ENCODE measurements at places on chromosomes 1 and 21.

GRCh38 chr1:12472798-12473551 lies 145.0 kb downstream of the DHRS3 start:
- no peak for DNase-seq

DNA sequence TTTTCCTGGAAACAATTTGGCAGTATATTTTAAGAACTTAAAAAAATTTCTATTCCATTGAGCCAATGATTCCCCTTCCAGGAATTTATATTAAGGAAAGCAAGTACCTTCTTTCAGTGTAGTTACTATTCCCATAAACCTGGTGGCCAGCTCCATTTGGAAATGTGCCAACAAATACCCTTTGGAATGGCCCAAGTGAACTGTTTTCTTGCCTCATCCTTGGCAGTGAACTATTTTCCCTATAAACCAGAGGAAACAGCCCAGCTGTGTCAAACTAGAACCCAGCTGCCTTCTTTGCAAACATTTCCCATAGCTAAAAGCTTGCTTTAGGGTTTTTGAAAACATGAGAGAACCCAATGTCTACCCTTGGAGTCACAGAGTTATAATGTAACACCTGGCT lies 496.9 kb downstream of the NEGR1 start:
- no peak for DNase-seq

DNA sequence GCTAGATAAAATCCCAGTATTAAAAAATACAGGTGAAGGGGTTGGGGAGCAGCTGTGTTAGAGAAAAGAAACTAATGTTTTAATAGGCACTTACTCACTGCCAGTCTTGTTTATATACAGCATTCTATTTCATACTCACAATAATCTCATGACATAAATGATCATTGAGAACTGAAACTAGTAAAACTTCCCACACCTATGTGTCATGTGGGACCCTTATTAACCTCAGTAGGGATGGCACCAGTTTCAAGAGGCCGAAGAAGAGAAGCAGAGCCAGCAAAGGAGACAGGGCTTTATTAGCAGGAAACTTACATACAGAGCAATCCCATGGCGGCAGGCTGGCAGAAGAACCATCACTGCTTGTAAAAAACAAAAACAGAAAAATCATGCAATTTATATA lies 48.8 kb upstream of the KCNH1 start:
- no peak for DNase-seq

DNA sequence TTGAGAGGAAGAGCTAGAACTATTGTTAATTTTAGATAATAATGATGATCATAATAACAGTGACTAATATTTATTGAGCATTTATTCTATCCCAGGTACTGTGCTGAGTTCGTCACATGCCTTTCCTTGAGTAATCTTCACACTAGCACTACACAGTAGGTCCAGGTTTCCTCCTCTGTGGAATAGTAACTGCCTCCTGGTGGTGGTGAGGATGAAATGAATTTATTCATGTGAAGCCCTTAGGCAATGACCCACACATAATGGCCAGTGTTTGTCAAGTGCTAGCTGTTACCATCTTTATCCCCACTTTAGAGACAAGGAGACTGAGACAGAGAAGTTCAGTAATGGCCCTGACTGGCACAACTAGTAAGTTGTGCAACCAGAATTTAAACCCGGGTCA lies 5.9 kb downstream of the NIPAL3 start:
- no peak for DNase-seq

GRCh38 chr1:51648180-51649109 lies 31.6 kb downstream of the OSBPL9 start:
- no peak for DNase-seq

DNA sequence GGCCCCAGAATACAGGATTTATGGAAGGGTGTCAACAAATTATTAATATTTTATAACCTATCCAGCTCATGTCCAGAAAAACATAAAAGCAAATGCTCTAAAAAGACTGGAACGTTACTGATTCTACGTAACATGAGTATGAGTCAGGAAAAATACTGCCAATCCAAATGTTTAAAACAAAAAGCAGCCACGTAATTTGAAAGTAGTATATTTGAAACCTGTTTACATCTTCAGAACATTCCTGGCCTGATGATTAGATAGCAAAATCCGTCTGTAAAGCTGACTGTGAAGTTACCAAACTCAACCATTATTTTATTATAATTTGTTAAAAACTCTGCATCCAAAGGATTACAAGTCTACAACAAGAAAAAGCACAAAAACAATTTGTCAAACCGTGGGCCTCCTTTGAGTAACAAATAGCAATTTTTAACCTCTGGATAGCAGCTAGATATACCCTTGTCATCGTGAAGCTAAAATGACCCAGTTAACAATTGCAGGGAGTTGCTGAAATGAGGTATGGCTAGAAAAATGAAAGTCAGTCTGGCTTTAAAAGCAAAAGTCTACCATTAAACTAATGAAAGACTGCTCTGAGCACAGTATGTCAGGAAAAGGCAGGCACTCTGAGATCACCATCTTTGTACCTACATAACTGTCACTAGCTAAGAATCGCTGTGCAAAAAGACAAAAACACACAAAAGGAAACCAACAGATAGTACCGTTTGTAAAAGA lies 1.2 kb downstream of the UBR4 start:
- DNase-seq, result no peak

- no peak for DNase-seq
Measured at GRCh38 chr1:226993814-226994585, 53.9 kb downstream of the COQ8A start.

- no peak for DNase-seq
Measured at GRCh38 chr1:101025657-101026429, at the start of gene DPH5. Gene DPH5, minus strand, starts transcription at chr1:101025784. Its CDS starts 341 bp downstream, at chr1:101025443.

DNA sequence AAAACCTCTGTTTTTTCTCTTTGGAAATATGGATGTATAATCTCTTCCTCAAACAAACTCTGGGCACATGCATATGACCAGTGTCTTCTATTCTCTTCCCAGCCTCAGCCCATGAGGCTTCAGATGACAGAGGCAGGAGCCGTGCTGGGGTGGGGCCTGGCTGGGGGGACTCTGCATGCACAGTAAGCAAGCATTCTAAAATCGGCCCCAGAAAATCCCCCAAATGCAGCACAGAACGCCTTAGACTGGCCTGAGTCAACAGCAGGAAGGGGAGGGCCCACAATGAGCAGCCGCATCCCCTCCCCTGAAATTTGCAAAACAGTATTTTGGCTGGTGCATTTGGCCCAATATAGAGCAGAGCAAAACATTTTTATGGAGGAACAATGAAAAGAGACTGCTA lies 47.8 kb downstream of the ITPKB start:
- DNase-seq, result no peak

- DNase-seq, result no peak
Measured at GRCh38 chr1:164515711-164516331, 43.2 kb upstream of the PBX1 start.

DNA sequence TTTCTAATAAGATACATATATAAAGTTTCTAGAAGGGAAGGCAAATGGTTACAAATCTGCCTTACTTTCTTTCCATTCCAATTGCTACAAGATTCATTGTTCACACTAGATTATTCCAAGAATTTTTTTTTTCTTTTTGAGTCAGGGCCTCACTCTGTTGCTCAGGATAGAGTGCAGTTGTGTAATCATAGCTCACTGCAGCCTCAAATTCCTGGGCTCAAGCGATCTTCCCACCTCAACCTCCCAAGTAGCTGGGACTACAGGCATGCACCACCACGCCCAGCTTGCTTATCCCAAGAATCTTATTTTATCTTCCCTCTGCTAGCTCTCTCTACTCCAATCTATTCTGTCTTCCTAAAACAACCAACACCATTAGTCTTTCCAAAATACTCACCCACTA lies 81.8 kb downstream of the KIAA0319L start:
- DNase-seq, result no peak

- DNase-seq, result no peak
Measured at GRCh38 chr1:43448955-43449707, 4.6 kb downstream of the HYI start.

DNA sequence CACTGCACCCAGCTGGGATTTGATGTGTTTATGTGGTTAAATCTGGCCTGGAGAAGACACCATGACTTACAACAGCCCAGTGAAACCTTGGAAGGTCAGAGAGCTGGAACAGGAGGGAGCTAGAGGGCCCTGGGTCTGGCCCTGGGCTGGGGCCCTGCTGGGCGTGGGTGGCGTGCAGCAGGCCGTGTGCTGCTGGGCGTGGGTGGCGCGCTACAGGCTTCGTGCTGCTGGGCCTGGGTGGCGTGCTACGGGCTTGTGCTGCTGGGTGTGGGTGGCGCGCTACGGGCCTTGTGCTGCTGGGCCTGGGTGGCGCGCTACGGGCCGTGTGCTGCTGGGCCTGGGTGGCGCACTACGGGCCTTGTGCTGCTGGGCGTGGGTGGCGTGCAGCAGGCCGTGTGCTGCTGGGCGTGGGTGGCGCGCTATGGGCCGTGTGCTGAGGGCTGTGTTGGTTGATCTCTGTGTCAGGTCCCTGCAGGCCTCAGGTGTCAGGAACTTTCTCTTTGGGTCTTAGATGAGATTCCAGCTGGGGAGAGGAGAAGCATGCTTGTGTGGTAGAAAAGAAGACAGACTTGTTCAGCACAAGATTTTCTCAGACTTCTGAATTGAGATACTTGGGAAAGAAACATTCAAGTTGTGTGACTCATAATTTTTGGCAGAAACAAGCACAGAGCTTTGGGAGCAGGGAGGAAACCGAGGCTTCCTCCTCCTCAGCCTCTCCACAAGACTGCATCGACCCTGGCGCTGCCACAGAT lies 66.0 kb downstream of the COL18A1 start:
- no peak for DNase-seq

DNA sequence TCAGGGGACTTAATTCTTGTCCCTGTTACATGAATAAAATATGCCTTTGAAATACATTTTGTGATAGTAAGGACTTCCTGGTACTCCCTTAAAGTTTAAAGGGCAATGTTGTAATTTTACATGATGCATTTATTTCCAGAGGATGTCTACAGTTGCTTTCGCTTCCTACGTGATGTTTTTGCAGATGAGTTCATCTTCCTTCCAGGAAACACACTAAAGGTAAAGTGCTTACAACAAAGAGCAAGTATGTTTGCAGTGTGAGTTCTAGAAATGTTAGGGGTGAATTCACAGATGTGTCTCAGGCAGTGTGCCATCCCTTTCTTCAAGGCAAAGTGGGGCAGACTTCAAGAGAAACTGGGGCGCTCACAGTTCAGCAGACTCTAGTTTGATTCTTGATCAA lies 31.2 kb downstream of the GNPAT start:
- DNase-seq, result no peak
